RPMI8226 (cell line): ENCODE measurements at places on chromosomes 5 and 9.

GRCh38 chr9:111051400-111051799 lies 13.1 kb upstream of the LPAR1 start:
- no peak for DNase-seq

- no peak for DNase-seq
Measured at GRCh38 chr5:154997746-154998145, 15.8 kb upstream of the KIF4B start.

GRCh38 chr5:104267320-104268015 lies 704.9 kb upstream of the NUDT12 start:
- no peak for DNase-seq

- no peak for DNase-seq
Measured at GRCh38 chr9:3507395-3508077, 18.3 kb downstream of the RFX3 start.

GRCh38 chr5:81428861-81429260 lies 34.9 kb upstream of the ACOT12 start:
- no peak for DNase-seq

DNA sequence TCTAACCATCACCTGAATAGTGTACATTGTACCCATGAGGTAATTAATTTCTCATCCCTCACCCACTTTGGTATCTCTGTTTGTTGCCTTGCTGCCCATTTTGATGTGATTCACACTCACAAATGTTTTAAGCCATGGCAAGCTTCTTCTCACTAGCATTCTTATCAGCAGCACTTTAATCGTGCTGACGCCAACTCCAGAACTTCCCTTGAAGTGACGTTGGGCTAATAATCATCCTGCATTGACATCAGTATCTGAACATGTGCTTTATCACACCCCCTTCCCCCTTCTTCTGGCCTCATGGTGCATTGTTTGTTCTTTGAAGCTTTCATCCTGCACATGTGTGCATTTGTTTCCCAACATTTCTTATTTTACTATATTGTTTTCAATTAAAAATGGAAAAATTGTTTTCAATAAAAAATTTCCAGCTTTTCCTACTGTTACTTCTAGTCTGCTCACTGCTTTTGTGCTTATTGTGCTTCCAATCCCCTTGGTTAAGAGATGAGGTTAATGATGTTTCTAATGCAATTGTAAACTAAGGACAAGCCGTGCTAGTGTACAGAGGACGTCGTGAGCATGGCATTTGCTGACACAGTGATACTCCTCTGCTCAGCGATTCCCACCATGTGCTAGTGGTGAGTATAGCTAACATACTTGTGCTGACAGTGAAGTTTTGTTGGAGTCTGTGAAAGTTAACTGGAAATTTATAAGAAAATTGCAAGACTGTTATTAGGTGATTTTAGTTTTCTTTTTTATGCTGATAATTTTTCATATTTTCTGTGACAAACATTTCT lies 238.5 kb downstream of the KDM4C start:
- DNase-seq: no peak

GRCh38 chr9:130331061-130331460 lies 65.5 kb downstream of the HMCN2 start:
- no peak for DNase-seq

GRCh38 chr5:157464519-157465171 lies 4.6 kb downstream of the NIPAL4 start:
- peak; percentile 23 for DNase-seq

- no peak for DNase-seq
Measured at GRCh38 chr5:56507351-56507930, 274.3 kb upstream of the ANKRD55 start.
